ENCODE measurements at places on chromosomes 5 and 9. TPM values are rescaled to one million over a fixed set of nuclear protein-coding genes. Genes with fewer than 3 reads are reported as not detected.

DNA sequence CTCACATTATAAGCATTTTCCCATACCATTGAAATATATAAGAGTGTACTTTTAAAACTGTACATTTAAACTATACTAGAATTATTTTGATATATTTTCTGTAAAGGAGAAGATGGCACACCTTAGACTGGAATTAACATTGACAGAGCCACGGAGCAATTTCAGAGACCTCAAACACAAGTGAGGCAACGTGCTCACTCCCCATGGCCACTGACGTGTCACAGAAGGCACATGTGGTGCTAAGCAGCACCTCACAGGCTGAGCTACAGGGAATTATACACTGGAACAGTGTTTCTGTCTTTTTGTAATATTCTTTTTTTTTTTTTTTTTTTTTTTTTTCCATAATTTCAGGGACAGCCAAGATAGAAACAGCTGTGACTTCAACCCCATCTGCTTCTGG, 66.5 kb downstream of the NUP214 start:
- H3K4me3 ChIP-seq, result no peak overlapping the region
- no peak overlapping the region for H3K27ac ChIP-seq
- no peak for DNase-seq
- H3K36me3 ChIP-seq, result peaks cover 27% of the 10 kb centered on the region
- H3K27me3 ChIP-seq, result no peaks in the 10 kb centered on the region

SERF1B gene
- total RNA-seq, result 65.9 TPM

- no peaks in the 10 kb centered on the region for H3K27me3 ChIP-seq
- no peak for DNase-seq
- no peaks in the 10 kb centered on the region for H3K4me1 ChIP-seq
- no peak overlapping the region for H3K4me3 ChIP-seq
- no peak overlapping the region for H3K27ac ChIP-seq
- H3K36me3 ChIP-seq, result no peaks in the 10 kb centered on the region
Observed at GRCh38 chr9:382383-382782, 167.7 kb downstream of the DOCK8 start.

ADGRD2 gene
- not detected for total RNA-seq

GZMA gene
- total RNA-seq, result not detected

GRCh38 chr5:126818736-126819135, 41.8 kb downstream of the LMNB1 start:
- no peaks in the 10 kb centered on the region for H3K4me1 ChIP-seq
- no peaks in the 10 kb centered on the region for H3K27me3 ChIP-seq
- no peak overlapping the region for H3K27ac ChIP-seq
- H3K36me3 ChIP-seq, result peaks cover 30% of the 10 kb centered on the region
- DNase-seq, result no peak

DNA sequence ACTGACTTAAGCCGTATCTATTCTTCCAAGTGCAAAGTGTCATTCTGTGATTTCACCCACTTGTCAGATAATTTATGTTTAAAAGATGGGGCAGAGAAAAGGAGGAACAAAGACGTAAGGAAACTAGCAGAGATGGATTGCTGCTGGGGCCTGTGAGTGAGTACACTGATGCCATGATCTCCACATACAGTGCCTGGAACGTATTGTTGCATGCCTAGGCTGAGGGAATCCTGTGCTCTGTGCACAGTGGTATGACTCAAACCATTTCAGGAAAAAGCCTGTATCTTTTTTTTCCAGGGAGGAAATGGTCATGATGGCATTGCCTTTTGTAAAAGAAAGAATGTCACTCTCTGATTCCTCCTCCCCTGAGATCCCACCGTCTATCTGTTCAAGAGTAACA, 359.5 kb upstream of the ADAMTS16 start:
- H3K4me1 ChIP-seq, result no peaks in the 10 kb centered on the region
- no peak overlapping the region for H3K4me3 ChIP-seq
- peaks cover 27% of the 10 kb centered on the region for H3K27me3 ChIP-seq
- no peak overlapping the region for H3K27ac ChIP-seq

DNA sequence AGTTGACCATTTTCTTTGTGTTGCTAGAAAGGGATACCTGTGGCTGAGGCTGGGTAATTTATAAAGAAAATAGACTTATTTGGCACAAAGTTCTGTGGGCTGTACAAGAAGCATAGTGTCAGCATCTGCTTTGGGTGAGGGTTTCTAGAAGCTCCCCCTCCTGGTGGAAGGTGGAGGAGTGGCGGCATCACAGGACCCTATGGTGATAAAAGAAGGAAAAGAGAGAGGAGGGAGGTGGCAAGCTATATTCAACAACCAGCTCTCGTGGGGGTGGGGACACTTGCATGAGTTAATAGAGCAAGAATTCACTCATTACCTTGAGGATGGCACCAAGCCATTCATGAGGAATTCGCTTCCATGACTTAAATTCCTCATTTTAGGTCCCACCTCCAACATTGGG, 2041.4 kb upstream of the CDH9 start:
- no peak for DNase-seq
- H3K27me3 ChIP-seq, result no peaks in the 10 kb centered on the region
- H3K4me1 ChIP-seq, result no peaks in the 10 kb centered on the region

DNA sequence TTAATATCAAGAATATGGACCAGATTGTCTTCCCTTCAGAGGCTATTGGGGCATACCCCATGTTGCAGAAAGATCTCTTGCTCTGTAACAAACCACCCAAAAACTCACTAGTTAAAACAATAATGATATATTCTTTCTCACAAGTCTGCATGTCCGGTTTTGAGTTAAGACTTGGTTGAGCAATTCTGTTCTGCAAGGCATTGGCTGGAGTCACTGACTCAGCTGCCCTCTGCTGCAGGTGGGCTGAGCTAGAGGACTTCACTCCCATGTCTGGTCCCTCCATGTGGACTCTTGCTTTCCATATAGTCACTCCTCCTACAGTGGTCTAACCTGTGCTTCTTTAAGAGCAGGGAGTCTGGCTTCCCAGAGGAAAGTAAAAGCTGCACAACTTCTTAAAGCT, 73.4 kb downstream of the ESM1 start:
- no peak overlapping the region for H3K27ac ChIP-seq
- H3K27me3 ChIP-seq, result no peaks in the 10 kb centered on the region
- no peaks in the 10 kb centered on the region for H3K36me3 ChIP-seq
- H3K4me3 ChIP-seq, result no peak overlapping the region
- peaks cover under 1% of the 10 kb centered on the region for H3K4me1 ChIP-seq

- no peaks in the 10 kb centered on the region for H3K27me3 ChIP-seq
- H3K4me1 ChIP-seq, result peaks cover 7% of the 10 kb centered on the region
- no peak overlapping the region for H3K27ac ChIP-seq
- H3K36me3 ChIP-seq, result no peaks in the 10 kb centered on the region
- no peak for DNase-seq
Observed at GRCh38 chr9:22158271-22158670, 149.2 kb upstream of the CDKN2B start.

FOXI1 gene
- total RNA-seq, result not detected

DNA sequence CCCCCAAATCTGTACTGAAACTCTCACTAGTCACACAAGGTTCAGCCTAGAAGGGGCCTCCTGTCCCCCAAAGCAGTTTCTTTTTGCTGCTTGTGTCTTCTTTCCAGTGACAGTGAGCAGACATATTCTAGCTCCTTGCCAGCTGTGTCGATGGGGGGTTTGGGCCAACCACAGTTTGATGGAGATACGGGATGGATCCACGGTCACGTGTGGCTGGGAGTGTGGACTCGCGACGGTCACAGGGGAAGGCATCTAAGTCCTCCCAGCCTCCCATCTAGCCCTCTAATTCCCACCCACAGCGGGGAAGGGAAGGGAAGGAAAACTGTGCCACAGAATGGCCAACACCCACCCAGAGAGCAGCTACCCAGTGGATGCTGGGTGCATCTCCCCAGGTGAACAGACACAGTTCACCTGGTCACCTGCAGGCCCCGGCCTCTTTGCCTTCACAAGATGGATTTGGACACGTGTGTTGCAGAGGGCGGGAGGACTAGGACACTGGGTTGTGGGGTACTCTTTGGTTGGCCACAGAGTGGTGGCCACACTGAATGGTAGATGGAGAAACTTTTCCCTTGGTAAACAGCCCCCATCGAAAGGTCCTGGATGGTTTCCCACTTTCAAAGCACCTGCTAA, 54.4 kb downstream of the CRB2 start:
- no peak overlapping the region for H3K4me3 ChIP-seq
- no peak for DNase-seq
- no peaks in the 10 kb centered on the region for H3K36me3 ChIP-seq
- no peak overlapping the region for H3K27ac ChIP-seq
- peaks cover 23% of the 10 kb centered on the region for H3K27me3 ChIP-seq

DNA sequence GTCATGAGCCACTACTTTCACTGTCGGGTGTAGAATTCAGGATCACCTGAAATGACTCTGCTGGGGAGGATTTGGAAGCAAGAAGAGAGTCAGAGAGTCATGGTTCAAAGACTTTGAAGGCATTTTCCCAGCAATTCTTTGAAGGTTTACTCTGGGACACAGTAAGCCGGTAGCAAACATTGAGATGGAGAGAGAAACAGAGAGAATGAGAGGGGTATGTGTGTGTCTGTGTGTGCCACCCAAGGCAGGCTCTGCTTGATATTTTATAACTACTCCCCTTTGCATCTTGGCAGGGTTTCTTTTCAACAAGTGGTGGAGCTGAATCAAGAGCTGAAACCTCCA, 89.8 kb downstream of the ANKRD55 start:
- DNase-seq, result no peak
- H3K27ac ChIP-seq, result no peak overlapping the region
- H3K4me3 ChIP-seq, result no peak overlapping the region
- H3K36me3 ChIP-seq, result no peaks in the 10 kb centered on the region
- H3K4me1 ChIP-seq, result peaks cover 5% of the 10 kb centered on the region

DNA sequence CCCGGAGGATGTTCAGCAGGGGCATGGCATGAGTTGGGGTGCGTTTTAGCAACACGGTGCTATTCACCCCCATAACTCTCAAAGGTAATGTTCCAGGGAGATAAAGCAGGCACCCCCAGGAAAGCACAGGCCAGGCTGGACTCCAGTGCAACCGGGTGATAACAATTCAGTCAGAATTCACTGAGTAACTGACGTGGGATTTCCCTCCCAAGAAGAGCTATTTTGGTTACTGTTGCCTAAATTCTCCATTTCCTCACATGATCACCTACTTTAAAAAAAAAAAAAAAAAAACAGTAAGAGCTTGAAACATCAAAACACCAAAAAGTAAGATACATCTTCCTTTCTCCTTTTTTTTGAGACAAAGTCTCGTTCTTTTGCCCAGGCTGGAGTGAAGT, 137.6 kb upstream of the WWC1 start:
- peaks cover 18% of the 10 kb centered on the region for H3K27me3 ChIP-seq
- DNase-seq, result no peak
- H3K36me3 ChIP-seq, result no peaks in the 10 kb centered on the region
- no peaks in the 10 kb centered on the region for H3K4me1 ChIP-seq

INSL4 gene
- not detected for total RNA-seq

DNA sequence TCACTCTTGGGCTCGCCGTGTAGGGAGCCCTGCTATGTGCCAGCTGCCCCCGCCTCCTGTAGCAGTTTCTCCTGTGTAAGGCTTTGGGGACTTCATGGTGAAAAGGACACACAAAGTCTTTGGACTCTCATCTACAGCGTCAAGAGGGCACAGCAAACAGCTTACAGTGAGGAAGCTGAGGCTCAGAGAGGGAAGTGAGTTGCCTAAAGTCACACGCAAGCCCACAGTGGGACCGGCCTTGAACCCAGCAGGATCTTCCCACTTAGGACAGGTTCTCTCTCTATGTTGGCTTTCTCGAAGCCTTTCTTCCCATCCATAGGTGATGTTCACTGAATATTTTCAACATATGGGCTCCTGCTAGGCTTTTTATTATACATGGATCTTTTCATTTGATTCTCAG, 9.8 kb upstream of the PRRX2 start:
- H3K27ac ChIP-seq, result no peak overlapping the region
- no peak overlapping the region for H3K4me3 ChIP-seq
- peaks cover 9% of the 10 kb centered on the region for H3K4me1 ChIP-seq
- no peak for DNase-seq

GRCh38 chr5:73525606-73526203, 27.5 kb downstream of the BTF3 start:
- no peaks in the 10 kb centered on the region for H3K27me3 ChIP-seq
- no peaks in the 10 kb centered on the region for H3K4me1 ChIP-seq
- H3K4me3 ChIP-seq, result no peak overlapping the region
- no peaks in the 10 kb centered on the region for H3K36me3 ChIP-seq
- no peak overlapping the region for H3K27ac ChIP-seq
- no peak for DNase-seq

Data from progenitor cell of endocrine pancreas (in vitro differentiated cells).